Activated CD4-positive, alpha-beta T cell treated with anti-CD3 and anti-CD28 coated beads, Interleukin-2, amount 10 ng/mL, durations not matched to agents 7 days and 5 days (primary cell): ENCODE measurements at places on chromosomes 6 and 20. TPM values are rescaled to one million over a fixed set of nuclear protein-coding genes. Genes with fewer than 3 reads are reported as not detected.

SLC22A2 gene
- total RNA-seq: not detected

- no peak overlapping the region for H3K27ac ChIP-seq
- no peak overlapping the region for H3K4me3 ChIP-seq
- no peak for DNase-seq
- peaks cover 22% of the 10 kb centered on the region for H3K27me3 ChIP-seq
- H3K4me1 ChIP-seq: peaks cover 10% of the 10 kb centered on the region
- no peaks in the 10 kb centered on the region for H3K36me3 ChIP-seq
These were observed 67.3 kb downstream of the FAM229B start for GRCh38 chr6:112154711-112155110.

DNA sequence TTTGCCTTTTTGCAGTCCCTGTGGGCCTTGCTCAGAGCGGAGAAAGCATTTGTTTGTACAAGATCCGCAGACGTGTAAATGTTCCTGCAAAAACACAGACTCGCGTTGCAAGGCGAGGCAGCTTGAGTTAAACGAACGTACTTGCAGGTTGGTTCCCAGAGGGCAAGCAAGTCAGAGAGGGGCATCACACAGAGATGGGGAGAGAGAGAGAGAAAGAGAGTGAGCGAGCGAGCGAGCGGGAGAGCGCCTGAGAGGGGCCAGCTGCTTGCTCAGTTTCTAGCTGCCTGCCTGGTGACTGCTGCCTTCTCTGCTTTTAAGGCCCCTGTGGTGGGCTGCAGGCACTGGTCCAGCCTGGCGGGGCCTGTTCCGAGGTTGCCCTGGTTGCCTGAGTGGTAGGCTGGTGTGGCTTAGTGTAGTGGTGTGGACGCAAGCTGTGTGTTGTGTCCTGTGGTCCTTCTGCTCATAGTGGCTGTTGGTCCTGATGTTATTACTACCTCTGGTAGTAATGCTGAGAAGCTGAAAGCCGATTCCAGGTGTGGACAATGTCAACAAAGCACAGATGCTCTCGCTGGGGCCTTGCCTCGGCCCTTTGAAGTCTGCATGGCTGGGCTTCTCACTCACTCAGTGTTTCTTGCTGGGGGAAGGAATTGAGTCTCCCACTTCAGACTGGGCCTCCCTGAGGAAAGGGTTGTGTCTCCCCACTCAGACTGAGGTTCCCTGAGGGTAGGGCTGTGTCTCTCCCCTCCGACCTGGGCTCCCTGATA, 12.1 kb downstream of the VEGFA start:
- no peak overlapping the region for H3K4me3 ChIP-seq
- no peak overlapping the region for H3K27ac ChIP-seq
- no peaks in the 10 kb centered on the region for H3K4me1 ChIP-seq
- no peaks in the 10 kb centered on the region for H3K27me3 ChIP-seq

- peak overlapping the region; percentile 94 for H3K27ac ChIP-seq
- H3K4me1 ChIP-seq: peaks cover 58% of the 10 kb centered on the region
- H3K27me3 ChIP-seq: no peaks in the 10 kb centered on the region
These were observed 52.9 kb upstream of the BTN3A2 start for GRCh38 chr6:26312096-26312463.

GRCh38 chr6:170129691-170130171, 161.1 kb downstream of the DLL1 start:
- H3K27ac ChIP-seq: no peak overlapping the region
- H3K36me3 ChIP-seq: no peaks in the 10 kb centered on the region
- H3K4me3 ChIP-seq: no peak overlapping the region
- H3K27me3 ChIP-seq: no peaks in the 10 kb centered on the region

CLPSL1 gene
- total RNA-seq: not detected

GRCh38 chr20:61966492-61967244, 99.0 kb downstream of the TAF4 start:
- no peak overlapping the region for H3K4me3 ChIP-seq
- no peak overlapping the region for H3K27ac ChIP-seq

HCRTR2 gene
- not detected for total RNA-seq

NNAT gene
- not detected for total RNA-seq

CEP85L gene
- 50.3 TPM for total RNA-seq

- no peak overlapping the region for H3K27ac ChIP-seq
- H3K27me3 ChIP-seq: no peaks in the 10 kb centered on the region
- peaks cover 51% of the 10 kb centered on the region for H3K36me3 ChIP-seq
- peaks cover 19% of the 10 kb centered on the region for H3K4me1 ChIP-seq
- H3K4me3 ChIP-seq: no peak overlapping the region
These were observed 96.3 kb downstream of the NFATC2 start for GRCh38 chr20:51446230-51446629.

- H3K4me3 ChIP-seq: no peak overlapping the region
- H3K27me3 ChIP-seq: no peaks in the 10 kb centered on the region
- DNase-seq: no peak
- no peaks in the 10 kb centered on the region for H3K4me1 ChIP-seq
These were observed 69.1 kb downstream of the CBLN4 start for GRCh38 chr20:55936209-55936595.

GRCh38 chr20:732727-733126, 35.6 kb downstream of the SLC52A3 start:
- H3K27ac ChIP-seq: no peak overlapping the region
- no peaks in the 10 kb centered on the region for H3K36me3 ChIP-seq
- H3K4me1 ChIP-seq: no peaks in the 10 kb centered on the region
- H3K27me3 ChIP-seq: peaks cover 25% of the 10 kb centered on the region
- no peak for DNase-seq

SCRT2 gene
- not detected for total RNA-seq

CRISP3 gene
- not detected for total RNA-seq

GRCh38 chr6:16145038-16145437, 16.2 kb downstream of the MYLIP start:
- H3K27me3 ChIP-seq: no peaks in the 10 kb centered on the region
- no peak for DNase-seq
- H3K36me3 ChIP-seq: peaks cover 82% of the 10 kb centered on the region
- no peak overlapping the region for H3K27ac ChIP-seq
